Prostate gland (tissue), 2 donors: ENCODE measurements at places on chromosomes 4 and X.

- DNase-seq, result no peak
Observed at GRCh38 chrX:45873781-45874180, 671.4 kb downstream of the ZNF674 start.

- peak; percentile 20 for DNase-seq
Observed at GRCh38 chrX:95764972-95765451, 919.6 kb upstream of the DIAPH2 start.

DNA sequence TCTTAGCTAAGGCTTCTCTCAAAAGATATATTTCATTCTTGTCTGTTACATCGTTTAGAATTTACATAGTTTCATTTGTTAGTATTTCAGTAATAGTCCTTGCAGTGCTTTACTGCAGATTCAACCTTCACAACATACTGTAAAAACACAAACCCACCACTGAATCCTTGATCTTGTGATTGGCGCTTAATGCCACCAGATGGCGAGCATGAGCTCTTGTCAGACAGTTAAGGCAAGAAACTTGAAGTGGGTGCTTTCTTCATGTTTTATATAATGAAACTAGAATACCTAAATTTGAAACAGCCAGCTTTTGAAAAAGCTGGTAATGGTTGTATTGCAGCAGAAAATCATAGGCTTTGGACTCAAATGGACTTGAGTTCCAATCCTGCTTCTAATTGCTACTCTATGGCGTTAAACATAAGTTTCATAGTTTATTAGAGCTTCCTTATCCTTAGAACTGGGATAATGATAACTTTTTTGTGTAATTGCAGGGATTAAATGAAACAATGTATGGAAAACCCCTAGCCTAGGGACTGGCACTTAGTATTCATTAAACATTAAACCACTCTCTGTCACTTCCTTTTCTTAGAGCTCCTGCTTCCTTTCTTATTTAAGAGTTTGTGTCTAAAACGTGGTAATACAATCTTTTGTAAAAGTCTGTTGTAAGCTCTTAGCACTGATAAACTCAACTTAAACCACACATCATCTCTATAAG, 95.1 kb downstream of the USP9X start:
- DNase-seq, result peak; percentile 6

DNA sequence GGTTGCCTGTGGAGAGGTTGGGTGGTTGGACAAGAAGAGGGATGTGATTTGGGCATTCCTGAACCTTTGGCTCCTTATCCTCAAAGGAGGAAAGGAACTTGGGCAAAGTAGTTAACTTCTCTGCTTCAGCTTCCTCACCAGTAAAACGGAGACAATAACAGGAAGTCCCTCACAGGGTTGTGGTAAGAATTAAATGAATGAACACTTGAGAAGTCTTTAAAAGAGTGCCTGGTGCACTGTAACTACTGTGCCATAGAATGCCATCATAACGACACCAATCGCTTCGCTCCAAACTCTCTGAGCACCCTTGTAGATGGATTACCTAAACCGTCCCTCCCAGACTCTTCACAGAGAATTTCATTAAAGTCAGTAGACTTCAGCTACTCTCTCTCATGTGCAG, 10.5 kb downstream of the ZCCHC18 start:
- DNase-seq, result no peak

GRCh38 chrX:48752498-48752897, 9.0 kb upstream of the GLOD5 start:
- DNase-seq, result no peak

- no peak for DNase-seq
Observed at GRCh38 chr4:124433044-124433443, 279.5 kb downstream of the ANKRD50 start.

DNA sequence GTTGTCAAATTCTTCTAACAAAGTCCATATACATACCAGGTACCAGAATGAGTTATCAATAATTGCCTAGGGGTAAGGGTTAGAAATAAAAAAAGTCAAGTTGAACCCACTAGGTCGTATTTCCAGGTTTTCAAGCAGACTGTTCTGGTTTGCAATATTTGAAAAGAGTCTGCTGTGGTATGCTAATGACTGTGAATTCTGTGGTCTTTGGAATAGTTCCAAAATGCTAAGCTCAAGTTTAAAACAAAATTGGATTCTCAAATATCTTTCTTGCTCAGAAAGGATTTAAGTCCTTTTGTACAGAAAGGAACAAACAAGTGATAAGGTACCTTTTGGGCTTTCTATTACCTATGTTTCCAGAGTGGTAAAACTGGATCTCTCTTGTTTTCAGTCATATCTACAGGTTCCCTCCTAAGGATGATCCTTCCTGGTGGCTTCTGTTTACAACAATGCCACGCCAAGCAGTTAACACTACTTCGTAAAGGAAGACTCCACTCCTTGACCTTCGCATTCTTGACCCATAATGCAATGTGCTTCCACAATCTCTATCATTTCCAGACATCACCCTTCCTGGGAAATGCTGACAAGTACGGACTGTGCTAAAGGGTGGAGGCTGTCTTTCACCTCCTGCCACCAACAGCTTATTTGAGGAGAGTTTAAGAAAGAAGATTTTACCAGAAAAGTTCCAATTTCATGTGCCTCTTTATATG, 531.7 kb upstream of the FTHL17 start:
- DNase-seq, result no peak
